ENCODE measurements at places on chromosomes 3 and 15.

GRCh38 chr15:50134524-50135024, 15.5 kb upstream of the ATP8B4 start:
- DNase-seq = no peak

DNA sequence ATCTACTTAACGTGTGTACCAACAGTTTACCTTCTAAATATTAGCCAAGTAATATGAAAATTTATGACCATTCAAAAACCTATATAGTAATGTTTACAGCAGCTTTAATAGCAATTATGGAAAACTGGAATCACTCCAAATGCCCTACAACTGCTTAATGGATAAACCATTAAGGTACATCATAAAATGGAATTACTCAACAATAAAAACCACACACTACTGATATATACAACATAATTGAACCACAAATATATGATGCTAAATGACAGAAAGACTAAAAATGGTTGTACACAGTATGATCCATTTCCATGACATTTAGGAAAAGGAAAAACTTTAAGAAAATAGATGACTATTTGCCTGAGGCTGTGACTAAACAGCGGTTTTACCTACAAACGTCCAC, 467.1 kb upstream of the EPHA6 start:
- no peak for DNase-seq

DNA sequence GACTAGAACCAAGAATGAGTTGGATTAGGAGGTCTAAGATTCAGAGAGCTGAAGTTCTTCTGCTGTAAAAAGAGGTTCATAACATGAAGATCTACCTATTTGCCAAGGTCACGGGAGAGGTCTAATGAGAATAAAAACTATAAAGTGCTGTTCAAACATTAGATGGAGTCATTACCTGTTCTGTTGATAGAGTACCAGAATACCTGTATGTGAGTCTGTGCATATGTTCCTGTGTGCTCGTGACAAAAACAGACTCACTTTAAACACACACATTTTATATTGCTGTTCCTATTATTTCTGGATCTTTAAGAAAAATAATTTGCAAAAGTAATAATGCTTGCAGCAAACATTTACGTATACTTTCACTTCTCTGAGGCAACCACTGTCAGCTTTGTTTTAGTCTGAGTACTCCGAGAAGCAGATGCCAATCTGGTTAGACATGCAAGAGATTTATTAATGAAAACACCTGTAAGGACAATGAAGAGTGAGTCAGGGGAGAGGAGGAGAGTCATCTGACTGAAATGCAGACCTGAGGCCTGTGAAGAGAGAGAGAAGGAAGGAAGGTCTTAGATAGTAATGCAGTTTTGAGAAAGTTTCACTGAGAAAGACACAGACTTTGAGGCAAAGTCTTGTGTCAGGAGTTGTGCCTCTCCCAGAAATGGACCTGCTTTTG, 221.2 kb downstream of the SQOR start:
- DNase-seq = no peak

- DNase-seq = peak; percentile 41
Measured at GRCh38 chr3:177427540-177427939, 230.3 kb upstream of the TBL1XR1 start.

DNA sequence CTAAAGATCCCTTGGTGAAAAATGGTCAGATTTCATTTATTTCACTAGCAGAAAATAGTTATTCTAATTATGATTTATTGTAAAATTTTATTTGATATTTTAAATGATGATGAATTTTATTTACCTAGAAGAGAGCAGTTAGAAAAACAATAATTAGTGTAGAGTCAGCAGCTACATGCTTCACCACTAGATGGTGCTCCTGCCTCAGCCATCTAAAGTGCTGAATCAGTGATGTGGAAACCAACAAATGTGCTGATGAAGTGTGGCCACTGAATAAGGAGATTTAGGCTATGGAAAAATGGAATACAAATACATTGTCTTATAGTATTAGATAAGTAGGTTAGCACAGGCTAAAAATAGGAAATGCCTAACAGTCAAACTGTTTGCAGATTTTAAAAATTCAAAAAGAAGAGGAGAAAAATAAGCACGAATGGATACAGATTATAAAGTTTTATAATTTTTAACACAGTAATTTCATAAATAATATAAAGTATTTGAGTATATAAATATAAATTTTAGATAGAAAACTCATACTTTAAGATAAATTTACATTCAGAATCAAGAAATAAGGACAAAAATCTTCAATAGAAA, 109.8 kb downstream of the PPP2R3A start:
- DNase-seq = peak; percentile 63

GRCh38 chr15:70742928-70743327, 20.4 kb downstream of the UACA start:
- DNase-seq = no peak

DNA sequence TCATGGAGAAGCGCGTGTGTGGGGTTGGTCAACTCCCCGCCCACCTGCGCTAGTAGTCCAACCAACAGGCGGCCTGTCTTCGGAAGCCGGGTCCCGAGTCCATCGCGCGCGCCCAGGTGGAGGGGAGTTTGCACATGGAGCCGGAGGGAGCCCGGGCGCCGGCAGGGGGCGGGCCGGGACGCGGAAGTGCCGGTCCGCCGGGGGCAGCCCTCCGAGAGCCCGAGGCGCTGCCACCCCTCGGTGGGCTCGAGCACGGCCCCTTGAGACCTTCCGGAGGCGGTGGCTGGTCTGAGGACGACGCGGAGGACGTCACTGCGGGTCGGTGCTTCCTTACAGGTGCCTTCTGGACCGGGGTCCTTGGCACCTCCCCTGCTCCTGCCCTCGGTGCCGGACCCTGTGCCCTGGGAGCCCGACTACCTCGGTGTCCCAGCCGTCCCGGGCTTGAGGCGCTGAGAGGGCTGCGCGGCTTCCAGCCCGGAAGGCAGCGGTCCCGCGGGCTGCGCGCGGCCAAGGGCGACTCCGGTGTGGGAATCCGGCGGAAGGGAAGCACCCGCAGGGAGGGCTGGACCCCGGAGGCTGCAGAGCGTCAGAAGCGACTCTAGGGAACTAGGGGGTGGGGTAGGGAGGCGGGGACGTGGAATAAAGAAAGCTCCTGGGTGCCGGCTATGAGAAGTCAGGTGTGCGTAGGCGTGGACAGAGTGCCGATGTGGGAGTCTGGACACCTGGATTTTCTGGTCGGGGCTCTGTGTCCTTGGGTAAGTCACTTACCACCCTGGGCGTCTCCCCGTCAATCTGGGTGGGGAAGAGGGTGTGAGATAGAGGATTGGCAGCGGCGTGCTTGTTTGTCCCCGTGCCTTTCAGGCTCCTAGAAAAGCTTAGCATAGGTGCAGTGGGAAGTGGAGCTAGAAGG, 212.3 kb downstream of the FGF12 start:
- DNase-seq = no peak

GRCh38 chr3:73471986-73472787, 152.6 kb downstream of the PDZRN3 start:
- DNase-seq = no peak

DNA sequence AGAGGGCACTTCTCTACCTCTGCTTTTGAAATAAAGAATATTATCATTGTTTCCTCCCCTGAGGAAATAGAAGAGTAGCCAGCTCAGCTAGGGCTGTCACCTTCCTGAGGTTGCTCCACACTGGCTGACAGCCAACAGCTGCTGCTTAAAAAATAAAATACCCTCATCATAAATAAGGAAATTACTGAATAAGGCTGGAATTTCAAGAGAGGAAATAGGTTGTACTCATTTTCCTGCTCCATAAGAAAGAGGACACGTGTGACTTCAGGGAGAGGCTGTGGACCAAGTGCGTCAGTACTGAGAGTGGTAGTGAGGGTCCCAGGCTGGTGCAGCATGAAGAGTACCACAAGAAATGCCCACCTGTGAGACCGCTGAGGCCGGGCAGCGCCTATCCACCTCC, 8.1 kb upstream of the C2CD4B start:
- no peak for DNase-seq

DNA sequence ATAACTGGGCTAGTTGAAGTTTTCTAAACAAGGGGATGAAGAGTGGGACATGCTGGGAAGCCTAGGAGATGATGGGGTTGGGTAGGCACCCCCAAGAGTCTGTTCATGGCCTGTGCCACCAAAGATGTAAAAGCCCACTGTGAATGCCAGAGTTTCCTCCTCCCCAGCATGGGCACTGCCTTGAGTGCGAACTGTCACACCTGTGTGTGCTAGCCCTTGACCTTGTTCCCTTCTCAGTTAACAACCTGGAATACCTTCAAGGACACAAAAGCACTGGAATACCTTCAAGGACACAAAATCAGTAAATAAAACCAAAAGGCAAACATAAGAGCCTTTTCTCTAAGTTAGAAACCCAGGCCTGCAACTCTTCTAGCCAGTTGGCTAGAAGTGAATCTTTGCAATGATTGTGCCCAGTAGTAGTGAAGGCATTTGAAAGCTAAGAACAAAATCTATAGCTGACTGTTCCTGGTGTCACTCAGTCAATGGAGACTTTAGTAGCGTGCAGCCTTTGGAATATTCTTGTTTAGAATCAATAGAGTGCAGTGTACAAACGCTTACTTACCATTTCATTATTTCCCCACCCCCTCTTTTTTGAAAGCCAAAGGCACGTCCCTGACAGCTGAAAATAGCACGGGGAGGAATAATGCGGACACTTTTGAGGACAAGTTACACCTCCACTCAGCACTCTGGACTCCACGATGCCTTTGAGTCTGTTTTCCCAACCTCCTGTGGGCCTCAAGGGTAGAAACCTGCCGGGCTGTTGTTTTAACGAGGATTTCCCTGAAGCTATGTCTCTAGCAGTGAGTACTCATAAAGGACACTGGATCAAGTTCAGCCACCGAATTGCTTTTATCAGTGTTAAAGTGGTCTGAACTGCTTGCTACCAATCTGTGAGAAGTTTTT, 24.2 kb downstream of the PSMD6 start:
- DNase-seq = no peak

DNA sequence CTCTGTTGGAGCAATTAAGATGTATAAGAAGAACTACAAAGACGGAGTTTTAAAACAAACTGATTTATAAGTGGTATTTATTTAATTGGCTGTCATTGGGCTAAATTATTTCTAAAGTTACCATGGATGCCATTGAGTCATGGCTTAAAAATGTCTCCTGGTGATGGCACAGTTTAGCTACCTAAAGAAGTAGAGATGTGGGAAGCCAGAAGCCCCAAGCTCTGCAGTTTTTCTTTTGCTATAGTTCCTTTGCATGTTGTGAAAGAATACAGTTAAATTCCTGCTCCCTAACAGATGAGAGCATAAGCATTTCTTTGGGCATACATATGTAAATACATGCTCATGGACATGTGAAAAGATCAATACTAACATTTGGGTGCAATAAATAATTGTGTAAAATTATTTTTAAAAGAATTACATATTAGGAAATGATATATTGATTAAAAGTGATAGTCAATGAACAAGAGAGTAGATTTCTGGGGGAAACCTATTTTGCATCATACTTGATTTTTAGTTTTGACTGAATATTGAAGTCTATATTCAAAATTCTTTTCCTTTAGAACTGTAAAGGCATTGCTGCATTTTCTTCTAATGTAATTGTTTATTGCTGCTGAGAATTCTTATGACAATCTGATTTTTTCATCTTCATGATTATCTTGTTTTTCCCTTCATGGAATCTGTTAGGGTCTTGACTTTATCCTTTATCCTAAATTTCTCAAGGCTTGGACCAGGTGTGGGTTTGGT, 2.1 kb downstream of the OPA1 start:
- no peak for DNase-seq

DNA sequence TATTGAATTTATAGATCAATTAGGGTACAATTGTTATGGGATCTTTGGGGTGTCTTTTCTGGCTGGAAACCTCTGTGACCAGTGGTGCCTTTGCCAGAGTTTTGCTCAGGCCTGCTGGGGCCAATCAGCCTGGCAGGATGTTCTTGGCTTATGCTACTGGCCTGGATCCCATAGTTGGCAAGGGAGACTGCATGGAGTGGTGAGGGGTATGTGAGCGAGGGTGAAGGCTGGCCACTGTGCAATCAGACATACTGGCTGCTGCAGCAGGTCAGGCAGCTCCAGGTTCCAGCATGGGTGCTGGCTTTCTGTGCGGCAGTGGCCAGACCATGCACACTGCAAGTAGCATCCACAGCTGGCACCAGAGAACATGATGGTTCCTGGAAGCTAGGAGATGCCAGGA, 1053.2 kb upstream of the GBE1 start:
- DNase-seq = no peak

- no peak for DNase-seq
Measured at GRCh38 chr15:90547540-90547939, 17.8 kb downstream of the CRTC3 start.

- DNase-seq = no peak
Measured at GRCh38 chr3:53841296-53841695, 4.9 kb downstream of the CHDH start.

DNA sequence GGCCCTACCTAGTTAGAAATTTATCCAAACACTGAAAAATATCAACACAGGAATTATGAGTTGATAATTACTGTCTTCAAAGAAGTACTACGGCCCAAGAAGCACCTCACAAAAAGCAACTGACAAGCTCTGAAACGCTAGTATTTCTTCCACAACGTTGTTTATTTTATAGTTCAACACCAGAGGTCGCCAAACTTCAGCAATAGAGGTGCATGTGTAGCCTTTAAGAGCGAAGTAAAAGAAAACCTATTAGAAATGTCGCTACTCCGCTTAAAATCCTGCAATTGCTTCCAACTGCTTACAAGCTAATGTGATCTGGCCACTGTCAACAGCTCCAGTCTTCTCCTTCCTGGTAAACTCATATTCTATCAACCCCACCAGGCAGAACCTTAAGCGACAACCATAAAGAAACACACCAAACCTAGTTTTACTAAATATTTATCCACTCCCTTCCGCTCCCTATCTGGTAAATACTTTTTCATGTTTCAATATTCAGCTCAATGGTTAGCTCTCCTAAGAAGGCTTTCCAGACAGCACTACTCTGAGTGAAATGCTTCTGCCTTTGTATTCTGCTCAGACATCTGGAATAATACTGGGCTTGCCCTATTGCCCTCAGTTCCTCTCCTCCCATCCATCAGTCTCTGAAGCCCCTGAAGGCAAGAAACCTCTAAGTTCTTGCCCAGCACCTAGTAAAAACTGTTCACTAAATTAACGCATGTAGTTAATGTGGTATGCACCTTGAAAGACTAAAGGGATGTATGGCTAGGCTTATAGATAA, 110.2 kb downstream of the NR1I2 start:
- DNase-seq = peak; percentile 63

GRCh38 chr3:15794303-15794771, 3.4 kb downstream of the ANKRD28 start:
- peak; percentile 65 for DNase-seq

DNA sequence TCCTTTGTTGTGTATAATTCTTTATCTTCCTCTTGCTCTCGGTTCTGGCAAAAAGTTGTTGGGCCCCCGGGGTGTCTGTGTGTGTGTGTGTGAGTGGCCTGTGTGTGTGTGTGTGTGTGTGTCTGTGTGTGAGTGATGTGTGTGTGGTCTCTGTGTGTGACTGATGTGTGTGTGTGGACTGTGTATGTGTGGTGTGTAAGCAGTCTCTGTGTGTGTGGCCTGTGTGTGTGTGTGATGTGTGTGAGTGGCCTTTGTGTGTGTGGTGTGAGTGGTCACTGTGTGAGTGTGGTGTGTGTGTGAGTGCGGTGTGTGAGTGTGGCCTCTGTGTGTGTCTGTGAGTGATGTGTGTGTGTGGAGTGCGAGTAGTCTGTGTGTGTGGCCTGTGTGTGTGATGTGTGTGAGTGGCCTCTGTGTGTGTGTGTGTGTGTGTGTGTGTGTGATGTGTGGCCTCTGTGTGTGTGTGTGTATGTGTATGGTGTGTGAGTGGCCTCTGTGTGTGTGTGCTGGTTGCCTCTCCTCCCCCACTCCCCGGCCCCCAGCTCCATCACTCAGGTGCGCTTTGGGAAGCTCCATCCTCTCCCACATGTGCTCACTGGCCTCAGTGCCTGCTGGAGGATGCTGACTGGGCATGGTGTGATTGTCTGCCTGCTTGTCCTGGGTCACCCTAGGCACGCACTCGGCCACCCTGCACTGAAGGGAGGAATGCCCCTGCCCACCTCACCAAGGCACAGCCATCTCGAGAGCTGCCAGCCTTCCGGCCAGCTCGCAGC, 8.8 kb downstream of the LINGO1 start:
- no peak for DNase-seq

Data from stromal cell of bone marrow (primary cell).